ENCODE measurements at places on chromosomes 6 and 20. TPM values are rescaled to one million over a fixed set of nuclear protein-coding genes. Genes with fewer than 3 reads are reported as not detected.

Gene WFDC10B
- not detected for total RNA-seq

Gene EYA4
- total RNA-seq, result not detected

Gene IPCEF1
- total RNA-seq, result 0.36 TPM

Gene KCNB1
- total RNA-seq, result not detected
